ENCODE measurements at places on chromosomes 6 and 20. TPM values are rescaled to one million over a fixed set of nuclear protein-coding genes. Genes with fewer than 3 reads are reported as not detected.
A peak's percentile ranks its signal among the peaks of the same experiment; 100 is the strongest.

GRCh38 chr20:57443349-57444265 lies 52.4 kb downstream of the RBM38 start:
- no peak for DNase-seq

The MTFR2 gene
- total RNA-seq, result 0.79 TPM

DNA sequence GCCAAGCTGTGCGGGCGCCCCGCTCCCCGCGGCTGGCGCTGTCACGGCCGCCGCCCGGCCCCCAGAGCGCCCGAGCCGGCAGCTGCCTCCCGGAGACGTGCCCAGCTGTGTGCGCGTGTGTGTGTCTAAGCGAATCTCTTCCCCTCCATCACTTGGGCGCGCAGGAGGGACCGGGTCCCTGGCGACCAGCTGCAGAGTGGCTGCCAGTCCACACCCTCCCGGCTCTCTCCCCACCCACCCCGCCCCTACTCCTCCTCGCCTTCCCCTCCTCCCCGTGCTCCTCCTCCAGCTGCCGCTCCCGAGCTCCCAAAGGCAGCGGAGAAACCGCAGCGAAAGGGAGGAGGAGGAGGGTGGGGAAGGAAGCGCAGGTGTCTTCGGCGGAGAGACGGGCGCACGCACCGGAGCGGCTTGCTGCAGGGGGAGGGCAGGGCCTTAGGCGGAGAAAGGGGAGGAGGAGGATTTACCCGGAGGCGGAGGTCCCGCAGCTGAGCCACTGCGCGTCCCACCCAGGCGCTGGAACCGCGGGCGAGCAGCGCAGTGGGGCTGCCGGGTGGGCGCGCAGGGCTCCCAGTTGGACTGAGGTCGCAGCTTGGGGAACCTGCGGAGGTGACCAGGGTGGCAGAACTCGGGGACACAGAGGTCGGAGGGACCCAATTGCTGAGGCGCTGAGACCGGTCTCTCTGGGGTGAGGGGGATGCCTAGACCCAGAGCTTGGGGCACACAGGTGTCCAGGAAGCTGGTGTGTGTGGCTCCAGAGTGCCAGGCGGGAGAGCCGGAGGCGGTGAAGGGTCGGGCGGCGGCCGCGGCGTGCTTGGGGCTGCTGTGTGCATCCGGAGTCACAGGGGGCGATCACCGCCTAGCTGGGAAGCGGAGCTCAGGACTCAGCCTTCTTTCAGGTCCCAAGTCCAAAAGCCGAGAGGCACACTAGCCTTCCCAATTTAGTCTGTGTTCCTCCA lies at the start of gene HS3ST5:
Gene HS3ST5, minus strand, starts transcription at position 198 of the 956 bp plus-strand sequence. CDS start 280,178 bp downstream, outside the sequence.
- no peak for DNase-seq

DNA sequence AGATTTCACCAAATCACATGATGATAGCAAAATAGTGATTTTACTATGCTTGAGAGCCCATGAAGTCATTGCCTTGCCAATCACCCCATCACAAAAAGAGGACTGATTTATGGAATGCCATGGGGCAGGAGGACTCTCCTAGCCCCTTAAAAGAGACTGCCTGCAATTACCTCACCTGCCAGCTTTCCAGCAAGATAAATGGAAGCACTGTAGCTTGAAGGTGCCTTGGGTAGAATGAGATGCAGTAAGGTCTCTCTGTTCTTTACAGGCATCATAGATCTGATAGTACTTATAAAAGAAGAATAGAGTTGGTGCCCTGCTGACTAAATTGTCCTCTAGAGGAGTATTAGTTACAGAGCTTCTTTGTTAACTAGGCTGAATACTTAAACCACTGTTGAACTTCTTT lies 242.3 kb downstream of the TMEM242 start:
- DNase-seq, result no peak

GRCh38 chr6:157432231-157432891 lies 51.4 kb downstream of the ZDHHC14 start:
- no peak for DNase-seq

The RBM24 gene
- total RNA-seq, result 0.13 TPM

- DNase-seq, result no peak
Observed at GRCh38 chr6:120994573-120994967, 339.7 kb downstream of the TBC1D32 start.

The PHACTR3 gene
- 32.0 TPM for total RNA-seq

DNA sequence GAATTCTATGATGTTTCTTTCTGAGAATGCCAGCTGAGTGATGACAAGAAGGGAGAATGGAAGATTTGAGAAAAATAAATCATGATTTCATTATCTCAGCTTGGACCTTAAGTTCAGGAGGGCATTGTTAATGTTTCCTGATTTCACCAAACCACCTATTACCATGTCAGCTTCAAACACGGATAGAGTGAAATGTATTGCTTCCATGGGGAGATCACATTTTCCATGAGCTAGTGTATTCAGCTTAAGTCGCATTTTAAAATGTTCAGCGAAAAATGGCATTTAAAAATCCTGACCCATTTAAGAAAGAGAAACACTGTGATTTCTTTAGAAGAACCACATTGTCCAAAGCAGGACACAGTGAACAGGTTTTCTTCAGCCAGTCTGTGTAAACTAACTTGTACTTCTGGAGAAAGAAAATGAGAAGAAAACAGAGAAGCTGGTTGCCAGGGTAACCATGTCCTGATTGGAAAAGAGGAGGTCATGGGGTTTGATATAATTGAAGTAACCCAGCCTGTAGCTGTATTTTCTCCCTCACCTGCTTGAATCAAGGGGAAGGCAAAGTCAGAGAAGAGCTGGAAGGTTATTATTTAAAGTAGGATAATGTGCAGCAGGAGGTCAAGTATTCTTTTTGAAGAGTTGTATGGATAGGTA lies 684.1 kb upstream of the NRSN1 start:
- no peak for DNase-seq

DNA sequence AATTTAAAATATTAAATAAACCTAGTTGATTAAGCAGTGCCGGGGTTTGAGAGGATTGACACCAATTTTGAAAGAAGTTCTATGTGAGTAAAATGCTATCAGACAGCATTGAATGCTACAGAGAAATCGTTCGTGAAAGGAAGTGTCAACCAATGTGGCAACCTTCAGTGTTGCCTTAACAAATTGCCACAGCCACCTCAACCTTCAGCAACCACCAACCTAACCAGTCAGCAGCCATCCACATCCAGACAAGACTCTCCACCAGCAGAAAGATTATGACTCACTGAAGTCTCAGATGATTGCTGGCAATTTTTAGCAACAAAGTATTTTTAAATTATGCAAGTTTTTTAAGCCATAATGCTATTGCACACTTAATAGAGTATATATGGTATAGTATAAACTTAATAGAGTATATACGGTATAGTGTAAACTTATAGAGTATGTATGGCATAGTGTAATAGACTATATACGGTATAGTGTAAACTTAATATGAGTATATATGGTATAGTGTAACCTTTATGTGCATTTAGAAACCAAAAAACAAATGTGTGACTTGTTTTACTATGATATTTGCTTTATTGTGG lies 65.3 kb upstream of the ID4 start:
- DNase-seq, result peak; percentile 37

- no peak for DNase-seq
Observed at GRCh38 chr6:168718821-168719475, 278.0 kb downstream of the SMOC2 start.

The RCAN2 gene
- total RNA-seq, result not detected

DNA sequence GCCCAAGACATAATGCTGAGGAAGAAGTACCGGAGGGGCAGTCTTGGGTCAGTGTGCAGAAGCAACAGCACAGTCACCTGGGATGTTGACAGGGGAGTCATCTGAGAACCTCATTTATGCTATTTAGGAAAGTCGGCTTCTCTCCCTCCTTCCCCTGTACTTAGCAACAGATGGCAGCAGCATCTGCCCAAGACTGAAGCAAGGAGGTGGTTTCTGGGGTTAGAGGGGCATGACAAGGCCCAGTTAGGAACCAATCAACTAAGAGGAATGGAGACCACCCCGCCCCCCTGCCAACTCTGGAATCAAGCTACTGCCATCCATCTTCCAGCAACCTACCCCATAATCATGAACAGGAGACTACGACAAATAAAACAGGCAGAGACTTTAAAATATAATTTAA lies 21.7 kb downstream of the RIPK1 start:
- no peak for DNase-seq

The DNMT3B gene
- 0.79 TPM for total RNA-seq

The L3MBTL3 gene
- total RNA-seq, result 7.3 TPM

The NTSR1 gene
- total RNA-seq, result not detected

DNA sequence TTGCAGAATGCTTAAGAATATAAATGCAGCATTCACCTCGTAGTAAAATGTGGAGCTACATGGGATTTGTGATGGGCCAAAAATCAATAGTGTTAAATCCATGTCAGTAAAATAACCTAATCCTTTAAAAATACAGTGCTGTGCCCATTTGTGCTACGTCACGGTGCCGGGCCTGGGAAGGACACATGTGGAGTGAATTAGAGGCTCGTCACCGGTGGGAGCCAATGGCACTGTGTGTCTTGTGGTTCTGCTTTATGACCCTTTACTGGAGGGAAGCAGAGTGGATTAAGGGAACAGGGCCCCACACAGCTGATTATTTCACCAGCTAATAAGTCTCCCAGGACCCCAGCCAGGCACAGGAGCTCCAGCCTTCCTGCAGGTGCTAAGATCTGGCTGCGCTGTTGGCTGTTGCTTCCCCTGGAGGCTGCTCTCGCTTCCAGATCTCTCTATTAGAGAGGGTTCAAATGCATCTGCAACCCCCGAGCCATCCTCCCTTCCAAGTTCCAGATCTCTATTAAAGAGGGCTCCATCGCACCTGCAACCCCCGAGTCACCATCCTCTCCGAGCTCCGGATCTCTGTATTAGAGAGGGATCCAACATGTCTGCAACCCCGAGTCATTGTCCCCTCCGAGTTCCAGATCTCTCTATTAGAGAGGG lies 405.8 kb downstream of the CDH4 start:
- no peak for DNase-seq

DNA sequence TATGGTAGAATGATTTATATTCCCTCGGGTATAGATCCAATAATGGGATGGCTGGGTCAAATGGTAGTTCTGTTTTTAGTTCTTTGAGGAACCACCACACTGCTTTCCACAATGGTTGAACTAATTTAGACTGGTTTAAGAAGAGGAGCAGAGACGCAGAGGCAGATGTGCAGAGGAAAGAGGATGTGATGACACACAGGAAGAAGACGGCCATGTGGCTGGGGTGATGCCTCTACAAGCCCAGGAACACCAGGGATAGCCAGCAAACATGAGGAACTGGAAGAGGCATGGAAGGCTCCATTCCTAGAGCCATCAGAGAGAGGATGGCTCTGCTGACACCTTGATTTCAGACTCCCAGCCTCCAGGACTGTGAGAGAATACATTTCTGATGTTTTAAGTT lies 218.3 kb upstream of the DTNBP1 start:
- DNase-seq, result peak; percentile 63

DNA sequence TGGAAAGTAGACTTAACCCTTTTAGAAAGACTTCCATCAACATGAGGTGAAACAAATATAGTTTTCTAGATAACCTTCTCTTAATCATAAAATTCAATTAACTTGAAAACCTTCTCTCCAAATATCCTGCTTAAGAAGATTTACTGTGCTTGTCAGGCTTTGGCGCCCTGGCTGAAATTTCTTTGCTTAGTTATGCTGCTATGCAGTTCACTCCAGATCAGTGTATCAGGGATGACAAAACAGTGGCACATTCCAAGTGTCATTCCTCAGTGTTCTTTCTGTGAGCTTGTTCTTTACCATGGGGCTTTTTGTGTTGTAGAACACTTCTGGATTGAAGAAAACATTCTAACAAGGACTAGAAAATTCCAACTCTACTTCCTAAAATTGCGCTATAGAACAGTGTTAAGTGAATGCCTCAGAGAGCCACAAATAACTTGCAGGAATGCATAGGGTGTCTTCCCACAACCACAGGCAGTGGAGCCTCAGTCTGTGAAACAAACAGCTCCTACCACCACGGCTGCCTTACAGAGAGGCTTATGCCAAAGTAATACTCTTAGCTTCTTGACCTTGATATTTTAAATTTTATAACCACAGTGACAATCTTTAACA lies 443.6 kb downstream of the CDC5L start:
- no peak for DNase-seq

The FGD2 gene
- total RNA-seq, result under 0.01 TPM

The CST5 gene
- not detected for total RNA-seq

DNA sequence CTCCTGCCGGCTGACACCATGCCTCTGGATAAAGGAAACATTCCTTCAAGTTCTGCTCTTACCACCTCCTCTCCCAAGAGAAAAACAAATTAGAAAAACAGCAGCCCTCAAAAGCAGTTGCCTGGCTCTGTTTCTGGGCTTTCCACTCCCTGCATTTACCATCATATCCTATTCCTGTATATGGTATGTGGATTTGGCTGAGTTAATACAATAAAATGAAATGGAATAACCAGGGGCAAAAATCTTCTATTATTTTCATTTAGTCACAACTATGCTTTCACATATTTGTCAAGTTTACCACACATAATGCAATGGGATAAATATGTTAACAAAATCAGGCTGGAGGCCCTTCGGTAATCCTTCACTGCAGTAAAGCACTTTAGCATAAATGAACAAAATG lies 34.3 kb downstream of the COL12A1 start:
- no peak for DNase-seq

GRCh38 chr6:14235653-14236356 lies 118.2 kb downstream of the CD83 start:
- no peak for DNase-seq

GRCh38 chr20:11702721-11703518 lies 214.8 kb upstream of the BTBD3 start:
- no peak for DNase-seq

DNA sequence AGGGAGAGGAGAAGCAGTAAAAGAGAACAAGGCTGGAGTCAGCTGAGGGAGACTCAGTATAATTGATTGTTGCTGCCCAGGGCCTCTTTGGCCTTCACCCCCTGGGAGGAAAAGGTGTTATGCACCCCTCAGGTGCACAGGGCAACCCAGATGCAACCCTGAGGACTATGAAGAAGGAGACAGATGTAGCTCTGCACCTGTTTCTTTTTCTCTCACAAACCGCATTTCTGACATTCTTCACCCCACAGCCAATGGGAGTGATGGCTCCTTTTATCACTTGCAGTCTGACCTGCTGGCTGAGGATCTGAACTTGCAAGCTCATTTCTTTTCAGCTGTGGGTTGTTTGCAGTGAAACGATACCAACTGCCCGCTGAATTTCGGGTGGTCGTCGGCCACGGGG lies 64.1 kb upstream of the F13A1 start:
- no peak for DNase-seq

The PRSS16 gene
- 15.1 TPM for total RNA-seq

GRCh38 chr20:24819331-24819965 lies 129.6 kb upstream of the CST7 start:
- no peak for DNase-seq

The TOMM34 gene
- total RNA-seq, result 17.6 TPM

GRCh38 chr6:160962835-160963623 lies 28.5 kb upstream of the MAP3K4 start:
- DNase-seq, result no peak

The GSTA1 gene
- total RNA-seq, result not detected

DNA sequence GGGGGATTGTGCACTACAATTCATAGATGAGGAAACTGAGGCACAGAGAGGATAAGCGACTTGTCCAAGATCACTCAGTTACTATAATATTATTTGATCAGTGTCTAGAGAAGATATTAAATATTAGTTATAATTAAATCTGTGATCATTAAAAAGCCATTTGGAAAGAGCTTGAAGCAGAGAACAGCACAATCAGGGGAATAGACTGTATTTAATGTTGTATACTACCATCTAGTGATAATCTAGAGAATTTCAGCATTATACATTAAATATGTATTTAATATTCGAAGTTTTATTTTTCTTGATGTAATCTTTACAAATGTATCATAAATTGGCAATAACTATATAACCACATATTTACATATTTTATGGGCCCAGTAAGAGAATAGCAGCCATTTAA lies 20.1 kb upstream of the MTCL3 start:
- DNase-seq, result peak; percentile 44

- DNase-seq, result no peak
Observed at GRCh38 chr20:16749573-16749972, 1.4 kb downstream of the OTOR start.

The GJE1 gene
- not detected for total RNA-seq

- DNase-seq, result no peak
Observed at GRCh38 chr20:24043294-24043693, 54.7 kb upstream of the GGTLC1 start.

All from bronchial epithelial cell (primary cell).